ENCODE measurements at places on chromosomes 7 and 10.

DNA sequence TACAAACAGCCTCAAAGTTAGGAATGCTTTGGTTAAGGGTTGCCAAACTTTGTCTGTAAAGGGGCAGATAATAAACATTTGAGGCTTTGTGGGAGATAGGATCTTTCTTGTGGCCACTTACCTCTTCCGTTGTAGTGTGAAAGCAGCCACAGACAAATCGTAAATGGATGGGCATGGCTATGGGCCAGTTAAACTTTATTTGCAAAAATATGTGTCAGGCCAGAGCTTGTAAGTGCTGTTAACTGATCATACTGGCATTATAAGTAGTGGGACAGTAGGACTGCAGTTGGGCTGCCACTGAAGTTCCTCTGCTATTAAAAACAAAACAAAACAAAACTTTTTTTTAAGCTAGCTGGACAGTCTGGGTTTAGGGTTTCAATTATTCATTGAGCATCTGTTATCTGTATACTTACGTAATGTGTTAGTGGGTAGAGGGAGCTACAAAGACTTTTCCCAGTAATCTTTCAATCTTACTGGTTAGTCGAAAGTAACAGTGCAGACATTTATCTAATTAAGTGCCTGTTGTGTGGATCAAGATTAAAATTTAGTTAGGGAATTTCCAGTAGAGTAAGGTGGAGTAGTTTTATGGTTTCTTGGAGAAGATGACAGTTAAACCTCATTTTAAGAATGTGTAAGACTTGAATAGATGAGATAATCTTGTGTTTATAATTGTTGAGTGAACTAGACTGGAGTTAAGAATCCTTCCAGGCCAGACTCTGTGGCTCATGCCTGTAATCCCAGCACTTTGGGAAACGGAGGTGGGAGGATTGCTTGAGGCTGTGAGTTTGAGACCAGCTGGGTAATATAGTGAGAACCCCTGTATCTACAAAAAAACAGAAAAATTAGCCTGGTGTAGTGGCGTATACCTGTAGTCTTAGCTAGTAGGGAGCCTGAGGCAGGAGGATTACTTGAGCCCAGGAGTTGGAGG, 100.1 kb downstream of the BTRC start:
- peak; percentile 14 for DNase-seq

DNA sequence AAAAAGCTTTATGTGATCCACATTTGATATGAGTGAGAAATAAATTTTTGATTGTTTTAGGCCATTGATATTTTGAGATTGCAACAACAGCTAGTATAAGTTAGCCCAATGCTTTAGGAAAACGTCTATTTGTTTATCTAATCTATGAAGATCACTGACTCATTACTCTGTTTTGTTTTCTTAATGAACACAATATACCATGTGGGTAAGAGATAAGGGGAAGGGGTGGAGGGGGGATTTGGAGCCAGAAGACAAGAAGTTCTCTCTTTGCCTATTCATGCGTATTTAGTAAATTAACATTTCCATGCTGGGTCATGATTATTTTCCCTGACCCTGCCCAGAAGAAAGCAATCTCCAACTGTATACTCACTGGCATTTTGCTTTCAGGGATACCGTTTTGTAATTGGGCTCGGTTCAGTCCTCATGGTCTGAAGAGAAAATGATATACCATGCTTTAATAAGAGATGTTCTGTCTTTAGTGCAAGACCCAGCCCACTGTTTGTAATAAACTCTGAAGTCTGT, 359.5 kb upstream of the NPSR1 start:
- no peak for DNase-seq

- no peak for DNase-seq
These were observed 117.8 kb upstream of the SHH start for GRCh38 chr7:155930061-155930460.

DNA sequence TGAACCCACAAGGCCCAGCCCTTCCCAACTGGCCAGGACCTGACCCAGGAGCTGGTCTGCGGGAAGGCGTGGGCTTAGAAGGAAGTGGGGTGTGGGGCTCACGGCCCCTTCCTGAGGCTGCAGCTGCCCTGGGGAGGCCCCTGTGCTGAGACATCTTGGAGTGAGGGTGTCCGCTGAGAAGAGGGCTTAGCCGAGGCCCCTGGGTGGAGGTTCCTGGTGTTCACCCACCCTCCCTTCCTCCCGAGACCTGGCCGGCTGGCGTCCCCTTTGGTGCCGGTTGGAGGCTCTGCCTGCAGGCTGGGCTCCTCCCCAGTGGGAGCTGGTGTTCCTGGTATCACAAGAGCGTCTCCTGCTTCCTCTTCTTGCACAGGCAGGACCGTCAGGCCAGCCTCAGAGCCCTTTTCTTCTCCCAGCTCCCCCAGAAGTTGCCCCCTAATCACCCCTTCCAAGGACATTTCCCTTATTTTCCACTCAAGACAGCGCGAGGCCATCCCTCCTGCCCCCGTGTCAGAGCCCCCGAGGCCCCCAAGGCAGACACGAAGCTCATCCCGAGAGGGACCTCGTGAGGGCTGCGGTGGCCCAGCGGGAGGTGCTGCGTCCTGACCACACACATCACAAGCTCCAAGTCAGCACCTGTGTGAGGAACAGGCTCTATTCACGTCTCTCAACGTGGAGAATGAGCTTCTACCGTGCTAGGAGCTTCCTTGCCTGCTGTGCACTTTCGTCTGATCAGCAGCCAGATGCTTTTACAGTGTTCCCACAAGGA, 25.1 kb upstream of the FAM20C start:
- no peak for DNase-seq

DNA sequence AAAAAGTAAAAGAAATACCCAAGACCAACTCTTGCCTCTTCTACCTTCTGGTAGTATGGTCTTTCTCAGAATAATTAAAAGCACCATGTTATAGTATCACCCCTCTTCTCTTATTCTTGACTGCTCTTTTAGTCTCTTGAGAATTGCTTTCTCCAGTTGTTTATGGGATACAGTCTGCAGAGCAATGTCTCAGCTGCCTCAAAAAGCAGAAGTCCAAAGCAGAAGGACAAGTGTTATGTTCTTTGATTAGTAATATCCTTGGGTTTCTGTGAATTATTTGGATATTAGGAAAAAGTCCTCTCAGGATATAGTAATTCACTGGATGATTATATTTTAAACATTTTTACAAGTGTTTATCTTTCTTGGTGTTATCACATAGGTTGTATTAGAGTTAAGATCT, 7.4 kb downstream of the TAS2R41 start:
- DNase-seq, result no peak

- no peak for DNase-seq
These were observed 69.6 kb upstream of the RAPGEF5 start for GRCh38 chr7:22426463-22427094.

DNA sequence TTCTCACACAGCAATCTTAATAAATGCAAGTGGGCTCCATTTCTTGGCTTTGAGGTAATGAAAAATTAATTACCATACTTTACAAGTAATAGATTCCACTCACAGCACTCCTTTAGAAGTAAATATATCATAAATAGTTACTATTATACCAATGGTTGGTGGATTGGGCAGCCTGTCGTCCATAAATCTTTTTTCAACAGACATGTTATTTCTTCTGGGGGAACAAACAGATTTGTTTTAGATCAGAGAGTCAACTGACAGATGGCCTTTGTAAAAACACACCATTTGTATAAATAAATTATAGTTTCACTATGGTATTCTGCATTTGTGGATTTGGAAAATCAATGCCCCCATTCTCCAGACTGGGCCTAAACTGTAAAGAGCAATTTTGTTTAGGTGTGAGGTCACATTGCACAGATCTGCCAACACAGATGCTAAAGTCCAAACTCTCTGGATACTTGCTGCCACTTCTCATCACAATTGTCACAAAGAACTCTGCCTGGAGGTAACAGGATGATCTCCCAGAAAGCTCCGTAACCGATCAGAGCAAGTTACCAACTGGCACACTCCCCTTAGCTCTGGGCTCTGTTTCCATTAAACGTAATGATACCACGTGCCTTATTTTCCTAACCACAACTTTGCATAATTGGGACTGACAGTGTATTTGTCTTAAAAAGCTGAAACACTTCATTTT, 4.5 kb upstream of the MACROH2A2 start:
- no peak for DNase-seq

GRCh38 chr7:131893631-131894340, 337.4 kb upstream of the PODXL start:
- DNase-seq, result no peak

DNA sequence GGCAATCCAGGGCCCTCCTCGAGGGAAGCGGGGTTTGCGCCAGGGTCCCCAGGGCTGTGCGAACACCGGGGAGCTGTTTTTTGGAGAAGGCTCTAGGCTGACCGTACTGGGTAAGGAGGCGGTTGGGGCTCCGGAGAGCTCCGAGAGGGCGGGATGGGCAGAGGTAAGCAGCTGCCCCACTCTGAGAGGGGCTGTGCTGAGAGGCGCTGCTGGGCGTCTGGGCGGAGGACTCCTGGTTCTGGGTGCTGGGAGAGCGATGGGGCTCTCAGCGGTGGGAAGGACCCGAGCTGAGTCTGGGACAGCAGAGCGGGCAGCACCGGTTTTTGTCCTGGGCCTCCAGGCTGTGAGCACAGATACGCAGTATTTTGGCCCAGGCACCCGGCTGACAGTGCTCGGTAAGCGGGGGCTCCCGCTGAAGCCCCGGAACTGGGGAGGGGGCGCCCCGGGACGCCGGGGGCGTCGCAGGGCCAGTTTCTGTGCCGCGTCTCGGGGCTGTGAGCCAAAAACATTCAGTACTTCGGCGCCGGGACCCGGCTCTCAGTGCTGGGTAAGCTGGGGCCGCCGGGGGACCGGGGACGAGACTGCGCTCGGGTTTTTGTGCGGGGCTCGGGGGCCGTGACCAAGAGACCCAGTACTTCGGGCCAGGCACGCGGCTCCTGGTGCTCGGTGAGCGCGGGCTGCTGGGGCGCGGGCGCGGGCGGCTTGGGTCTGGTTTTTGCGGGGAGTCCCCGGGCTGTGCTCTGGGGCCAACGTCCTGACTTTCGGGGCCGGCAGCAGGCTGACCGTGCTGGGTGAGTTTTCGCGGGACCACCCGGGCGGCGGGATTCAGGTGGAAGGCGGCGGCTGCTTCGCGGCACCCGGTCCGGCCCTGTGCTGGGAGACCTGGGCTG, 26.0 kb downstream of the PRSS2 start:
- no peak for DNase-seq

DNA sequence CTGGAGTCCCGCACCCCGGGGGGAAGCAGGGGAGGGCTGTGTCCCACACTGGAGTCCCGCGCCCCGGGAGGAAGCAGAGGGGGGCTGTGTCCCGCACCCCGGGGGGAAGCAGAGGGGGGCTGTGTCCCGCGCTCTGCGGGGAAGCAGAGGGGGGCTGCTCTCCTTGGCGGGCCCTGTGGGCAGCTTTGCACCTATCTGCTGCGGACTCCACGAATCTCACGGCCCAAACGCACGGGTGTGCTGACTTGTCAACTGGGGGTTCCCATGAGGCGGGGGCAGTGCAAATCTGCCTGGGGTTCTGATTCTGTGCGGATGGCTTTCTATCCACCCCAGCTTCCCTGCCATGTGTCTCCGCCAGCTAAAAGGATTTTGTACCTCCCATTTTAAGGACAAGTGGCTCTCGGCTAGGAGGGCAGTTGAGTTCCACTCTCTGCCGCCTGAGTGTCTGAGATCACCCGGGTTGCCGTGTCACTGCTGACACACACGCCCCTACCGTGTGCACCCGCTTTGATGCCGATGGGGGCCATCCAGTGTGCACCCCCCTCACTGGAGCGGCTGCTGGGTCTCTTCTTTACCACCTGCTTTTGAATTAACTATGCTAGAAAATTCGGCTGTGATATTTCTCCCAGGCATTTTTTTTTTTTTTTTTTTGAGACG, 20.5 kb downstream of the GPER1 start:
- DNase-seq, result no peak

GRCh38 chr7:130793855-130794618, 60.0 kb upstream of the KLF14 start:
- no peak for DNase-seq

DNA sequence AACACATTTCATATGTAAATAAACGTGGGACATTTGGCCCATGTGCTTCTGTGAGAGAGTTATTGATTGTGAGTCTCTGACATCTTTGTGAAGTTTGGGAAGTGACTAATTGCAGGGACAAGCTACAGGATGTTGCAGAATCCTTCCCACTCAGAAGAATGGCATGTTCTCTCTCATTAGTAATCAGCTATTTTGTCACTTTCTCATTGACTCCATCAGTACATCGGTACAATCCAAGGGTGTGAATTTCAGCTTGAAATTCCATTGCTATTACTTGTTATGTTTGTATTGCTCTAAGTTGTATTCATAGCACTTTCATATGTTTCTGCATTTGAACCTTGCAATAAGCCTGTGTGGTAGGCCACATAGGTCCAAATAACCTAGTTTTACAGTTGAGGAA, 100.0 kb upstream of the KCNMA1 start:
- DNase-seq, result no peak

DNA sequence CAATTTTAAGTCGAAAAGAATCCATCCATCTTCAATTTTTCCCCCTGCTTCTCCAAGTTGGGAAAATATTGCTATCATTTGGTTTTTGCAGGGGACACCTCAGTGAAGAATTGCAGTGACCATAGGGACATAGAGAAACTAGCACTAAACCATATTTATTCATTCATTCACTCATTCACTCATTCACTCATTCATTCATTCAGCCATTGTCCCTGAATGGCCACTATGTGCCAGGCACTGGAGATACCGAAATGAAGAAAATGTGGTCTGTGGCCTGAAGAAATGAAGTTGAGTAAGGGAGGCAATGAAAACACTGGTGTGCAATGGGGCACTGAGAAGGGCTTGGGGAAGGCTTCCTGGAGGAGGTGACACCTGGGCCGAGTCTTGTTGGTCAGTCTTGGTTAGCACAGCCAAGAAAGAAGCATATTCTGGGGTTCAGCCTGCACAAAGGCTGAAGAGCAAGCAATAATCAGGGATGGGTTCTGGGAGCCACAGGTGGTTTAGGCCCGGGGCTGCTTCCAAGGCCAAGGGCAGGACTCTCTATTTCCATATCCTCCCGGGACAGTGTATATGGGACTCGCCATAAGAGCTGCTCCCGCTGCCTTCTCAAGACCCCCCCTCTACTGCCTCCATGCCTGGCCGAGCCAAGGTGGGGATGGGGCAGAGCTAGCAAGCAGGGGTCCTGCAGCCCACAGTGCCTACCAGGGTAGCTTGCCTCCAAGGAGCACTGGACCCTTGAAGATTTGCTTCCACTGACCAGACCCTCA, 25.5 kb upstream of the C10orf105 start:
- DNase-seq, result no peak

- DNase-seq, result no peak
These were observed 268.5 kb downstream of the RPS24 start for GRCh38 chr10:78301891-78302738.

GRCh38 chr10:125144206-125144605, 16.2 kb downstream of the CTBP2 start:
- DNase-seq, result no peak

DNA sequence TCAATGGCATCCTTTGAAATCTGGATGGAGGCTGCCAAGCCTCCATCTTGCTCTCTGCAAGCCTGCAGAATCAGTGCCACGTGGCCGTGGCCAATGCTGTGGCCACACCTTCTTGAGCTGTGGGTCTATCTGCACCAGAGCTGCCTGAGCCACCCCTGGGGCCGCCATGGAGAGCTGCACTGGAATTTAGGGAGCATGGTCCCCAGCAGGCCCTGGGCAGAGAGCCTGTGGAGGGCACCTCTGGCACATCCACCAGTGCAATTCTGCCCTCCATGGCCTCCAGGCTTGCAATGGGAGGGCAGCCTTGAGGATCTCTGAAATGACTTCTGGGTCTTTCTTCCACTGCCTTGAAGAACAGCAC, 55.6 kb upstream of the NKX6-2 start:
- DNase-seq, result no peak

Data from CD4-positive, alpha-beta T cell treated with Interleukin-15 for 4 hours (primary cell).